Breast epithelium (tissue), 4 donors: ENCODE measurements at places on chromosomes 4 and X. TPM values are rescaled to one million over a fixed set of nuclear protein-coding genes. Genes with fewer than 3 reads are reported as not detected.

EPHA5 gene
- 0.16 TPM for total RNA-seq

DDX3X gene
- total RNA-seq, result 239 TPM

RHOH gene
- 5.0 TPM for total RNA-seq

HPSE gene
- total RNA-seq, result 3.8 TPM

CRMP1 gene
- total RNA-seq, result 1.6 TPM

RBMXL3 gene
- not detected for total RNA-seq

GRCh38 chr4:165060938-165061337 is 7.3 kb downstream of the TRIM75 start:
- H3K4me3 ChIP-seq, result no peak overlapping the region
- no peaks in the 10 kb centered on the region for H3K27me3 ChIP-seq
- no peak for DNase-seq

DNA sequence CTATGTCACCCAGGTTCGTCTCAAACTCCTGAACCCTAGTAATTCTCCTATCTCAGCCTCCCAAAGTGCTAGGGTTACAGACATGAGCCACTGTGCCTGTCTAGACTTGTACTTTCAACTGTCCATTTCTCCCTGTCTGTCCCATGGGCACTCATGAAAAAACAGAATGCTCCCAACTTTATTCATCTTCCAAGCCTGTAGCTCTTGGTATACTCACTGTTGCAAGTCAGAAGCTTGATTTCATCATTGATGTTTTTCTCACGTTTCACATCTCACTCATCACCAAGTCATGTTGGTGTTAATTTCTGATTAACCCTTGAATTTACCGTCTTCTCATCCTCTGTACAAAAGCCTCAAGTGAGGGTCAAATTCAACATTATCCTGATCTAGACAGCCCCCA is 7.3 kb upstream of the SRP72 start:
- H3K4me1 ChIP-seq, result peaks cover 8% of the 10 kb centered on the region
- no peak for DNase-seq
- H3K27ac ChIP-seq, result no peak overlapping the region
- no peak overlapping the region for H3K4me3 ChIP-seq
- no peaks in the 10 kb centered on the region for H3K36me3 ChIP-seq

- no peaks in the 10 kb centered on the region for H3K36me3 ChIP-seq
- H3K4me3 ChIP-seq, result no peak overlapping the region
- no peaks in the 10 kb centered on the region for H3K4me1 ChIP-seq
Observed at GRCh38 chrX:68754406-68754805, 74.4 kb upstream of the EFNB1 start.

- no peak overlapping the region for H3K4me3 ChIP-seq
- peaks cover 40% of the 10 kb centered on the region for H3K27me3 ChIP-seq
- no peaks in the 10 kb centered on the region for H3K36me3 ChIP-seq
- peak overlapping the region; percentile 22 for H3K27ac ChIP-seq
- peaks cover 4% of the 10 kb centered on the region for H3K4me1 ChIP-seq
- DNase-seq, result no peak
Observed at GRCh38 chrX:45513042-45513441, 312.4 kb upstream of the DIPK2B start.

DNA sequence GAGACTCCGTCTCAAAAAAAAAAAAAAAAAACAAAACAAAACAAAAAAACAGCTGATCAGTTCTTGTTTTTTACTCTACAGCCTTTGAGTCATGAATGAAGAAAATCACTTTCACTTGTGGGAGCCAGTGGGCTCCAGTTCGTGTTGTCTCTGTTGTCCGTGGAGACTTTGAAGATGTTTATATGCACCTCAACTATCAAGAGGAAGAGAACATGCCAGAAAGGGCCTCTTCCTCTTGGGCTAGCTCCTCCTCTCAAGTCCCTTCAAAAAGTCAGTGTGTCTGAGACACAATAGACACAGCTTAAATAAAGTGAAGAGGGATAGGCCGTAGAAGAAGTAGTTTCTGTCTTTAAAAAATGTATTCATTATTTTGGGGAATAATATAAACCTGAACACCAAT is 182.7 kb downstream of the KDR start:
- H3K4me3 ChIP-seq, result no peak overlapping the region
- no peaks in the 10 kb centered on the region for H3K4me1 ChIP-seq
- H3K27ac ChIP-seq, result no peak overlapping the region
- no peak for DNase-seq
- H3K27me3 ChIP-seq, result no peaks in the 10 kb centered on the region

- no peaks in the 10 kb centered on the region for H3K27me3 ChIP-seq
- no peak for DNase-seq
- no peak overlapping the region for H3K27ac ChIP-seq
- H3K4me3 ChIP-seq, result peak overlapping the region; percentile 74
- H3K36me3 ChIP-seq, result no peaks in the 10 kb centered on the region
Observed at GRCh38 chr4:174281901-174282300, 1.6 kb downstream of the FBXO8 start.

GRCh38 chr4:83618431-83618830 is 82.5 kb downstream of the GPAT3 start:
- DNase-seq, result no peak
- H3K27ac ChIP-seq, result no peak overlapping the region
- H3K27me3 ChIP-seq, result no peaks in the 10 kb centered on the region
- no peaks in the 10 kb centered on the region for H3K4me1 ChIP-seq

DNA sequence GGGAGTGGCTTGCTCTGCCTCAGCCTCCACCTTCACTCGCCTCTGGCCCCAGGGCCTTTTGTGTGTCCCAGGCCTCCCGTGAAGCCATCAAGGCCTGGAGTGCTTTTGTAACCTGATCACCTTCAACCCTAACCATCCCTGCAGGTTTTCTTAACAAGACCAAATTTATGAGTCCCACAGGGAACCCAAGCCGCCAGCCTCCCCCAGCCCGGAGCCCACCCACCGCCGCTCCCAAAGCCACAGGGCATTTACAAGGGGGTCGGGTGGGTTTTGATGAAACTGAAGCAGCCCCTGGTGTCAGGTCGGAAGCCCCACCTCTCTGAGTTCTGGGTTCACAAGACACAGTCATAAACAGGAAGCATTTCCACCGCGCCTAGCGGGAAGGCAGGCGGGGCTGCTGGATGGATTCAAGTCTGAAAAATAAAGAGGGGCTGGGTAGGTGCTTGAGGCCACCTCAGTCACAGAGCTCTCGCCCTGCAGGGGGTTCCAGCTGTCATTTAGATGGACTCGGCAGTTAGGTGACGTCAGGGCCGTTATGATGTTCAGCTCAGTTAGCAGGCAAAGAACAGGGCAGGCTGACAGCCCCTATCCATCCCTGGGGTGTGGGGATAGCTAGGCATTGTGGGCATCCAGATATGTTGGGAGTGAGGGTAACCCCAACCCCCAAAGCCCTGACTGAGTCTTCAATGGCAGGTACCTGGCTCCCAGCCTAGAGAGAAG is 128.5 kb downstream of the BCOR start:
- H3K4me1 ChIP-seq, result no peaks in the 10 kb centered on the region
- H3K36me3 ChIP-seq, result no peaks in the 10 kb centered on the region
- H3K27me3 ChIP-seq, result peaks cover 55% of the 10 kb centered on the region
- no peak for DNase-seq
- no peak overlapping the region for H3K4me3 ChIP-seq

DNA sequence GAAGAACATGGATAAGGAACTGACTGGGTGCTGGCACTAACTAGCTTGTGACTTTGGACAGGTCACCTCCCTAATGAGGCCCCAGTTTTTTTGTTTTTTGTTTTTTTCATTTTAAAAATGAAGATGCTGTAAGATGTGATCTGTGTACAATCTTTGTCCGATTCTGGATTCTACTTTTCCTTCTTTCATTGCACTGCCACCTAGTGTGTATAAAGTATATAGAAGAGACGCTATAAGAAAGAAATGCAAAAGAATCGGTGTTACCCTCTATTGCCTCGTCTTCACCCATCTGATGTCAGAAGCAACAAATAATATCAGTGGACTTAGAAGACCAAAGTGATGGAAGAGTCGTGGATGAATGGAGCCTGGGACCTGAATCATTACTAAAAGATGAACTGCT is 58.6 kb upstream of the P2RY10 start:
- peaks cover 4% of the 10 kb centered on the region for H3K27me3 ChIP-seq
- H3K4me3 ChIP-seq, result no peak overlapping the region
- no peak for DNase-seq
- no peaks in the 10 kb centered on the region for H3K36me3 ChIP-seq

- peak; percentile 30 for DNase-seq
- no peaks in the 10 kb centered on the region for H3K36me3 ChIP-seq
- peak overlapping the region; percentile 26 for H3K27ac ChIP-seq
- H3K4me1 ChIP-seq, result no peaks in the 10 kb centered on the region
Observed at GRCh38 chr4:53601251-53601764, 10.0 kb upstream of the LNX1 start.

DNA sequence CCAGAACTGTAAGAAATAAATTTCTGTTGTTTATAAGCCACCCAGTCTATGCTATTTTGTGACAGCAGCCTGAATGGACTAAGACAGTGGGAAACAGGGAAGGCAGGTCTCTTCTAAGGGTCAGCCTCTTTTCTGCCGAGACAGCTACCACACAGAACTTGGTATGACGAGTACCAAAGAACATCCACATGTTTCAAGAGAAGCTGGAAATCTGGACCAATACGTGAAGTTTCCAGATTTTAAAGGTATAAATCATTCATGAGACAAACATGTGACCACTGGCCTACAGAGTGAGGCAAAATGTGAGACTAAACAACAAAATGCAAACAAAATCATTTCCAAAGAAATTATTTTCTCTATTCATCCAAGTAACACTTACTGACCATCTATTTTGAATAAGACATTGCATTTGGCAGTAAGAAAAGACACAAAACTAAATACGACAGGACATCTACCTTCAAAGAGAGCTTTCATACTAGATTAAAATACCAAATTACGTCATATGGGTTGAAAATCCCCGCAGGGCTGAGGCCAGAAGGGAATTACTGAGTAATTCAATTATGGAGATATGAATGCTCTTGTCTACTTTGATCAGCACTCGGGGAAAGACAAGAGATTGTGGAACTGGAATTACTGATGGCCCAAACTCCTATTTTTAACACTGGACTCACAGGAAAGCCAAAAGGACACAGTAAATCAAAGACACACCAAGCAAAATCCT is 7.2 kb downstream of the SCARB2 start:
- DNase-seq, result no peak
- no peaks in the 10 kb centered on the region for H3K27me3 ChIP-seq
- no peaks in the 10 kb centered on the region for H3K4me1 ChIP-seq
- no peaks in the 10 kb centered on the region for H3K36me3 ChIP-seq
- no peak overlapping the region for H3K4me3 ChIP-seq

DNA sequence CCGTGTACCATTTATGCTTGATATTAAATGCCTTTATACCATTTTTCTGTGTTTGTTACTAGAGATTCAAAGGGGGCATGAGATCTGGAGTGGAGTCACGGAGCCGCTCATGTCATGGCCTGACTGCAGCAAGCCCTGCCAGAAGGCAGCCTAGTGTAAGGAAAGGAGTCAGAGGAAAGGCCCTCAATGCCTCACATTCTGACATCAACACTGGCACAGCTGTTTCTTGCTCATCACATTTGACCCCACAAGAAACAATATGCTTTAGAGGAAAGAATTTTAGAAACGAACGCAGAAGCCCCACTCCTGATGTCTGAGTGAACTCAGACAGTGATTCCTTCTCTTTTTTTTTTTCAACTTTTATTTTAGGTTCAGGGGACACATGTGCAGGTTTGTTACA is 322.4 kb upstream of the CPEB2 start:
- no peaks in the 10 kb centered on the region for H3K36me3 ChIP-seq
- H3K27ac ChIP-seq, result no peak overlapping the region
- no peaks in the 10 kb centered on the region for H3K27me3 ChIP-seq
- H3K4me3 ChIP-seq, result no peak overlapping the region
- H3K4me1 ChIP-seq, result no peaks in the 10 kb centered on the region

DNA sequence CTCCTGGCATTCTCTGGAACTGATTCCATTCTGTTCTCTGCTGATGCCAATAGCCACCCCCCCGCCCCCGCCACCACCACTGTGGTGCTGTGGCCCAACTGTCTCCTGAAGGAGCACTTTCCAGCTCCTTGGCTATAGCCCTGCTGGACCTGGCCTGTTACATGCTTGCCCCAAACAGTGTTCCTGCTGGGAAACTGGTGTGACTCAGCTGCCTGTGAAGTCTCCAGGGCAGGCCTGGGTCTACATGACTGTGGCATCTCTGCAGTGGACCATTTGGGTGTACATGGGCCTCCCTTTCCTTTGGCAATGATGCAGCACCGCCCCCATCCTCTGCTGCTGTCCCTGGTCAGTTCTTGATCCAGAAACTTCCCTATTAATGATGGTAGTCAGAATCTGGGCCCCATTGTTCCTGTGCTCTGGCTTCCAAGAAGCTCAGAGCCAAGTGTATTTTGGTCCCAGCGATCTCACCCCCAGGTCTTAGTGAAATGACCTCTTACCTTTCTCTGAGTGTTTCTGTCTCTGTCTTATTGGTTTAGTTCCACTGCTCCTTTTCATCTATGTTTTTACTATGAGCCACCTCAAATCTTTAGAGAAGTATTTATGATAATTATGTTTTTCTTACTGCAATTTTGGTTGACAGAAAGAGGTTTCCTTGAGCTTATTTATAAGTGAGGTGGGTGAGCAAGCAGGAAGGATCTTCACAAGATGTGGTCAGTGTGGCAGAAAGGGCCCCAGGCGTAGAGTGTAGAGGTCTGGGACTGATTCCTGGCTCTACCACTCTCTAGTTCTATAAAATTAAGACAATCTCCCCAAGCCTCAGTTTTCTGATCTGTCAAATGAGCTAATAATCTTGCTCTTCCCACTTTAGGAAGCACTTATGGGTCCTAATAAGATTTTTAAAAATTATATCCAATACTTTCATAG is 210.7 kb upstream of the EOLA2 start:
- no peaks in the 10 kb centered on the region for H3K4me1 ChIP-seq
- H3K36me3 ChIP-seq, result no peaks in the 10 kb centered on the region
- no peak overlapping the region for H3K4me3 ChIP-seq
- peaks cover 13% of the 10 kb centered on the region for H3K27me3 ChIP-seq

DNA sequence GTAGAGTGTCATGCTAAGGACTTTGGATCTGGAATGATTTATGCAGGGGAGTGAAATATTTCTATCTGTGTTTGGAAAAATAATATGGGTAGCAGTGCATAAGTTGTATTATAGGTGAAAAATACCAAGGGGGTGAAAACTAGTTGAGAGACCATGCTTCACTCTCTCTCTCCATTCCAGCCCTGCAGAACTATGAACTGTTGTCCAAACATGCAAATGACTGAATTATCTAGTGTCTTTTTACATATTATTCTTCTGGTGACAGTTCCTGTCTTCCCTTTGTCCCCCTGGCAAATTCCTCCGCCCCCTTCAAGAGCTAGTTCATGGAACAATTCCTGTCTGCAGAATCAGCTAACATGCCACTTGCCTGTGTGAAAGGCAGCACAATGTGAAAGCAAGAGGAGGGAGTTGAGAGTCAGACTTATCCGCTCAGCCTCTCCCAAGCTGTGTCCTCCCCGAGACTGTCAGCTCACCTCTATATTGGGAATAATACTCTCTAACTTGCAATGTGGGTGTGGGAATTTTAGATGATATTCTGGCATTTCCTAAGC is 2.3 kb downstream of the PF4 start:
- no peak overlapping the region for H3K4me3 ChIP-seq
- no peak for DNase-seq
- no peaks in the 10 kb centered on the region for H3K4me1 ChIP-seq
- H3K27me3 ChIP-seq, result no peaks in the 10 kb centered on the region

DNA sequence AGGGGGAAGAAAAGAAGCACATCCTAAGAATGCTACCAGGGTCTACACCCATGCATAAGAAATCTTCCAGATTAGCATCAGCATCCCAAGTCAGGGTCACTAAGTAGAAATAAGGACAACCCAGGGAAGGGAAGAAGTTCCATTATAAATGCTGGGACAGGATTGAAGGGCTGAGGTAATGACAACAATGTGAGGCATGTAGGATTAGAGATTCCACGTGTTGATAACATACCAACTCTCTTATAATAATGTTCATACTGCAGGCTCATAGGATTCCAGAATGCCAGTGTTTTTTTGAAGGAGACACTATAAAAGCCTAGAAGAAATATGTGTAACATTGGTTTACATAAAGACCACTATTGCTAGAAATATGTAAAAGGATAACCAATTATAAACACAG is 201.2 kb downstream of the MID1IP1 start:
- no peak overlapping the region for H3K27ac ChIP-seq
- no peak for DNase-seq
- no peak overlapping the region for H3K4me3 ChIP-seq
- H3K4me1 ChIP-seq, result no peaks in the 10 kb centered on the region
- no peaks in the 10 kb centered on the region for H3K27me3 ChIP-seq
